ENCODE measurements at places on chromosomes 11 and 22.

GRCh38 chr22:46149512-46150033, 753 bp upstream of the PPARA start:
- no peak for DNase-seq

- peak; percentile 92 for DNase-seq
Measured at GRCh38 chr11:94185416-94186084, 56.9 kb downstream of the PANX1 start.

GRCh38 chr11:29629286-29629685, 387.5 kb downstream of the KCNA4 start:
- DNase-seq, result peak; percentile 80

- no peak for DNase-seq
Measured at GRCh38 chr11:31792456-31792855, 18.7 kb downstream of the PAX6 start.

All from fibroblast of lung (primary cell).